ENCODE measurements at places on chromosomes 13 and 19. TPM values are rescaled to one million over a fixed set of nuclear protein-coding genes. Genes with fewer than 3 reads are reported as not detected.

GRCh38 chr13:40644838-40645604 is 21.4 kb downstream of the FOXO1 start:
- DNase-seq, result no peak

The CELF5 gene
- total RNA-seq, result under 0.01 TPM

DNA sequence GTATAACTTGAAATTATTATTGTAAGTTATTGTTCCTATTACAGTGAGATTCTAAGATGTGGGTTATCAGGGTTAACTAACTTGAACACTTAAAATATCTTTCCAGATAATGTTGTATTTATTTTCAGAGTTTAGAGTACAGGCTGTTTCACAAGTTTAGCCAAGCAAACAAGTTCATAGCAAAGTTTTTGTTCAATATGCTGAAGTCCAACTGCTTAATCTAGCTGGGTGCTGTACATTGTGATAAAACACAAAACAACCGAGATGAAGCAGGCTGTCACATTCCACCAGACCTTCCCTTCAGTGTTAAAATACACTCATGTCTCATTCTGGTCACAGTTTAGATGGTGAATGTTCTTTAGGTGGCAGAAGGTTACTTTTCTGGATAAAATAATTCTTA is 148.0 kb upstream of the PCDH20 start:
- no peak for DNase-seq

The SCN1B gene
- 1.9 TPM for total RNA-seq

GRCh38 chr13:99144306-99144705 is 56.3 kb upstream of the UBAC2 start:
- DNase-seq, result no peak

GRCh38 chr13:110135977-110136597 is 170.9 kb downstream of the COL4A1 start:
- no peak for DNase-seq

The F10 gene
- 0.27 TPM for total RNA-seq

The CYP2A6 gene
- total RNA-seq, result not detected

The WDR18 gene
- total RNA-seq, result 100 TPM

The PGLYRP2 gene
- under 0.01 TPM for total RNA-seq

DNA sequence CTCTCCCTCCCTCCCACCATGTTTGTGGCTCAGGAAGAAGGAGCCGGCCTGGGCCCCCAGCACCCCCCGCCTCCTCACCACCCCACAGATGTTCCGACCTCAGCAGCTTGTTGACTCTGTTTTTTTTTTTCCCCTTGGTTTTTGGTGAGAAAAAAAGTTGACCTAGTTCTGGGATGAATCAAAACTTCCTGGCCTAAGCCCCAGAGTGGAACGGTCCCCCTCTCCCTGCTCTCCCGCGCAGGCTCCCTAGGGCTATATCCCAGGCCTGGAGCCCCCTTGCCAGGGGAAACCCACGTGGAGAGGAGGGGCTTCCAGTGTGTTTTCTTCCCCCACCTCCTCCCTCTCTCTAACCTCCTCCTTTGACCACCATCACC is 4.0 kb downstream of the COL5A3 start:
- no peak for DNase-seq

The APOC4 gene
- total RNA-seq, result not detected

- DNase-seq, result no peak
These were observed 30.7 kb downstream of the SLC25A42 start for GRCh38 chr19:19094513-19094912.

The MBD3L2 gene
- not detected for total RNA-seq

DNA sequence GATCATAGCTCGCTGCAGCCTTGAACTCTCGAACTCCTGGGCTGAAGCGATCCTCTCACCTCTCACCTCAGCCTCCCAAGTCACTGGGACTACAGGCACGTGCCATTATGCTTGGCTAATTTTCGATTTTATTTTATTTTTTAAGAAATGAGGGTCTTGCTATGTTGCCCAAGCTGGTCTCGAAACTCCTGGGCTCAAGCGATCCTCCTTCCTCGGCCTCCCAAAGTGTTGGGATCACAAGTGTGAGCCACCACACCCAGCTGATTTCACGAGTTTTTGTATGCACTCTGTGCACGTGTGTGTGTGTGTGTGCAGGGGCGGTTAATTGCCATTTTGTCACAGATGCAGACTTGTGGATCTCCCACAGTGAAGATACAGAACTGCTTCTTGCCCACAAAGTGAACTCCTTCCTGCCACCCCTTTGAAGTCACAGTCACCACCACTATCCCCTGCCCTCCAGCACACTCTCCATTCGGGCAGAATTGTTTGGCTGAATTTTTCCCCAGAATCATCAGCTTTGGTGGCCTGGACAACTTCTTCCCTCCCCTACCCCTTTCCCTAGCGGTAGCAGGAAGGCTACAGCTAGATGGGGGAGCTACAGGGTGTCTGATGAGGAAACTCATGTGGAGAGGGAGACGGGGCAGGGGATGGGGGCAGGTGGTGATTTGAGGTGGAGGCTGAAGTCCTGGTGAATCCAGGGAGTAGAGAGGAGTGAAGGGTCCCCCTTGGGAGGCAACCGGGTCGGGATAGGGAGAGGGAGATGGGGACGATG is 59.6 kb downstream of the CELF5 start:
- no peak for DNase-seq

- no peak for DNase-seq
These were observed 1199.3 kb downstream of the PCDH17 start for GRCh38 chr13:58830841-58831240.

- no peak for DNase-seq
These were observed 847.2 kb upstream of the GPC6 start for GRCh38 chr13:92379371-92379770.

- no peak for DNase-seq
These were observed 80.1 kb downstream of the IPO5 start for GRCh38 chr13:98033277-98034247.

The SHANK1 gene
- total RNA-seq, result 6.2 TPM

DNA sequence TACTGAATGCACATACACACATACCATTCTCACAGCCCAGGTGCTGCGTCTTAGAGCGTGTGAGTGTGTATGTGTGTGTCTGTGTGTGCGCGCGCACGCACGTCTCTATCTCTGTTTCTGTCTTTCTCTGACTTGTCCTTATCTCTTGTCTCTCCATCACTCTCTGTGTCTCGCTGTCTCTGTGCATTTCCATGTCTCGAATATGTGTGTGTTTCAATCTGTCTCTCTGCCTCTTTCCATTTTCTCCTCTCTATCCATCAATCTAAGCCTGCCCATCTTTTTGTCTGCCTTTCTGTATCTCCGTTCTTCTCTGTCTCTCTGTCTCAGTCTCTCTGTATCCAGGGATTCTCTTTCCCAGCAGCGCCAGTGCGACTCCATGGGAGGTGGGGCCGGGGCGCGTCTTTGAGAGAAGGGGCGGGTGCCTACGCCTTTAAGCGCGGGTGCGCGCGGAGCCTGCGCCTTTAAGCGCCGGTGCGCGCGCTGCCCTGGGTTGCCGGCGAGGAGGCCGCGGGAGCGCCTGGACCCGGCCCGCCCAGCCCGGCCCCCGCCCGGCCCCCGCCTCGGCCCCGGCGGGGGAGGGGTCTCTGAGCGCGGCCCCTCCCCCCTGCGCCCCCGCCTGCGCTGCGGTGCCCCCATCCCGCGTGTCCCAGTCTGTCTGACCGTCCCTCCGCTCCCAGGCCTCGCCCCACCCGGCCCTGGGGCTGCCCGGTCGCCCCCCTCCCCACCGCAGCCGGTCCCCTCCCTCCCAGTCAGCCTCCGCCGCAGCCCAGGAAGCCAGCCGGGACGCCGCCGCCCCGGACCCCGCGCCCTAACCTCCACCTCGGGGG is at the start of gene LRFN3:
TSS of gene LRFN3 (plus strand) at position 464 of the 827 bp plus-strand sequence. CDS start 3,052 bp downstream, outside the sequence.
- DNase-seq, result no peak

The ZNF582 gene
- total RNA-seq, result 3.0 TPM

The DLL3 gene
- 0.27 TPM for total RNA-seq

The BST2 gene
- total RNA-seq, result 176 TPM

The TMEM150B gene
- 5.4 TPM for total RNA-seq

The ICAM1 gene
- 15.3 TPM for total RNA-seq

The IZUMO2 gene
- total RNA-seq, result not detected

The SBSN gene
- not detected for total RNA-seq

The FXYD1 gene
- total RNA-seq, result not detected

The ADGRE3 gene
- under 0.01 TPM for total RNA-seq

GRCh38 chr13:25046274-25046984 is 49.5 kb upstream of the PABPC3 start:
- DNase-seq, result no peak

GRCh38 chr13:91359111-91359510 is 11.6 kb downstream of the MIR17HG start:
- DNase-seq, result no peak

GRCh38 chr13:41411522-41411921 is 45.8 kb upstream of the RGCC start:
- peak; percentile 33 for DNase-seq

GRCh38 chr19:52749780-52750179 is 14.9 kb upstream of the ZNF611 start:
- DNase-seq, result no peak

The FBXO17 gene
- 0.27 TPM for total RNA-seq

The FBN3 gene
- not detected for total RNA-seq

The TLE2 gene
- total RNA-seq, result 0.27 TPM

DNA sequence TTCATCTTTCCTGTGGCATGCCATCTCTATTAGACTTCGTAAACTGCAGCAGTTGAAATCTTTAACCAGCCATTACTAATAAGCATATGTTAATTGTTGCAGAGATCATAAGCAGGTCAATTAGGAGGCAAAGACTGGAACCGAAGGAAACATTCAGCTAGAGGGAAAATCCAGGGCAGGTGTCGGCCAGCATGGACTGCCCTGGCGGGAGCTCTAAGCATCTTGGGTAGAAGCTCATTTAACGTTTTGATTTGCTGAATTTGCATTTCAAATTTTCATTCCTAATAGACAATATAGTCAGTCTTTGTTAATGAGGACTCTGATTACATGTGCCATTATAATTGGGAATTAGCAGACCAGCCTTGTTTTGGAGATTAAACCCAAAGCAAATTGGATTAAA is 238.6 kb downstream of the POU4F1 start:
- no peak for DNase-seq

DNA sequence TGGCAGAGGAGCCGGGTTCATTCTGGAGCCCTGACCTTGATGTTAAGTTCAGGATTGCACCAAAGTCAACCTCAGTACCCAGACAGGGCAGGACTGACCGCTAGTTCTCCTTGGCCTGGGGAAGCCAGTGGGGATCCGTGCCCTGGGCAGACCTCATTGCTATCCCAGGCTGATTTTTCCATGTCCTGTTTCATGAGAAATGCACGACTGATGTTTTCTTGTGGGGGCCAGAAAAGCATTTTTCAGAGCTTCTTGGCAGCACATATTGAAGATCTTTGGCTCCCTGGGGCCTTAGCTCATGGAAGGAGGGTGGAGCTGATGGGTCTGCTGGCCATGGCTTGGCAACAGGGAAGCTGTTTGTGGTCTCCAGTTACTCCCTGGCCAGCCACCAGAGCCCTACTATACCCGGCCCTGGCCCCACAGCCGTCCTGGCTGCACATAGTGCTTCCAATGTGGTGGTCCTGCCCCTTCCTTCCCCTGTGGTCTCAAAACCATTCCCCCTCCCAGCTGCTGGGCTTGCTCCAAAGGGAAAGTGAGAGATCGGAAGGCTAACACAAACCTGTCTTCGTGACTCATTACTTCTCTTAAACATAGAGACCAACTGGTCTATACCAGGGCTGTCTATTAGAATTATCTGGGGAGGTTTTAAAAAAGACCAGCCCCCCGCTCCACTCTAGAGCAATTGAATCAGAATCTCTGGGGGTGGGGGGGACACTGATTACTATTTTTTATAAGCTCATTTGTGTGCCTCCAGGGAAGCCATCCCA is 11.2 kb downstream of the IL17D start:
- DNase-seq, result no peak

DNA sequence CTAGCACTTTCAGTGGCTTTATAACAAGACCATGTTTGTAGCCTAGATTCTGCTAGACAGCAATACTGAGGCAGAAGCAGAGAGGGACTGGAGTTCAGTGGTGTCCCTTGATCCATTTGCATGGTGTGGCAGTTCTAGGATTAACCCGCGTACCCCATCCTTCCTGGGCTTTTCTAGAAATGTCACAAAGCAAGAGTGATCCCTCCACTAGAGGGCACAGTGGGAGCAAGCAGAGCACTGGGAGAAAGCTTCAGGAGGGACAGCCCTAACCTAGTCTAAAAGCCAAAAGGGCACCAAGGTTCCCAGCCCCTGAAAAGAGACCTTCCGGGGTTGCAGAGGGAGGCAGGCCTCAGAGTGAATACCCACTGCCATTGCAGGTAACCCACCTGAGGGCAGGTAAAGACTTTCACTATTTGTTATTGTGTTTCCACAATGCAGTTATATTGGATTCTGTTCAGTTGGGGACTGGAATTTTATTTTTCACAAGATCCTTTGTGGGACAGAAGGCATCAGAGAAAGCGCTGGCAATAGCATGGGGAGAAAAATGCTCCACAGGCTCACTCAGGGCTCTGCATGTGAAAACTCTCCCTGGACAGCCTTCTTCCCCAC is 170.6 kb downstream of the FLT1 start:
- DNase-seq, result peak; percentile 18

- no peak for DNase-seq
These were observed 317.0 kb downstream of the ENOX1 start for GRCh38 chr13:43469791-43470190.

The KLK11 gene
- total RNA-seq, result not detected

DNA sequence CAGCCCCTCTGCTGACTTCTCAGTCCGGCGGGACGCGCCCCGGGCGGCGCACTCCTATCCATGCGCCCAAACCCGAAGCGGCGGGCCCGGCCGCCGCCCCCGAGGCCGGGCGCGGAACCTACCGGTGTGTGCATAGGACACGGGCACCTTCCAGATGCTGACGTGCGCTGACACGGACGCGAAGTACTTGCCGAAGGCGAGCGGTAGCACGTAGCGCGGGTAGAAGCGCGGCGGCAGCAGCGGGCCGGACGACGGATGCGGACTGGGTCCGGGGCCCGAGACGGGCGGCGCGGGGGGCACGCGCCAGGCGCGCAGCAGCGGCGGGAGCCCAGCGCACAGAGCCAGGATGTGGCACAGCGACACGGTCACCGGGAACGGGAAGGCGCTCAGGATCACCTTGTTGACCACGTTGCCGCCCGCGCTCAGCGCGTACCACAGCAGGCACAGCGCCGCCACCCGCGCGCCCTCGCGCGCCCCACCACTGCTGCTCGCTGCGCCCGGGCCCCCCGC is 338 bp downstream of the SLC35E1 start:
- no peak for DNase-seq

The LDLR gene
- 157 TPM for total RNA-seq

DNA sequence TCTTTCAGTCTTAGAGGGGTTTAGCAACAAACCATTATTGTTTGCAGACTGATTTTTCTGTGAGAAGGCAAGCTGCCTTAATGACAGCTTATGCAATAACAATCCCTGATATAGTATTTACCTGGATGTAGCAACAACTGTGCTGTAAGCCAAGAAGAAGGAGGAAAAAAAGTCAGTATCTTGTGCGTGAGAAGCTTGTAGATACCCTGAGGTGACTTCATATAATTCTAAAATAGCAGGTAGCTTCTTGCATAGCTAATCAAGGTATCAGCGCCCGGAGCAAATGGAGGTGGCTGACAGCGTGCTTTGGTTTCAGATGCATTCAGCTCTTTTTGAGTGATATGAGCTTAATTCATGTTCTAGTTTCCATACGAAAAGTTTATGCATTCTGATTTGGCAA is 309.8 kb downstream of the KLF5 start:
- no peak for DNase-seq

All from hematopoietic multipotent progenitor cell (in vitro differentiated cells).